Activated naive CD8-positive, alpha-beta T cell treated with anti-CD3 and anti-CD28 coated beads, Interleukin-2, amount 10 ng/mL, durations not matched to agents 7 days and 5 days (primary cell): ENCODE measurements at places on chromosomes 12 and 14. TPM values are rescaled to one million over a fixed set of nuclear protein-coding genes. Genes with fewer than 3 reads are reported as not detected.

PLCZ1 gene
- not detected for total RNA-seq

SDR9C7 gene
- total RNA-seq: not detected

LRFN5 gene
- total RNA-seq: not detected

PRR4 gene
- total RNA-seq: 1.6 TPM

AKAP3 gene
- total RNA-seq: 3.8 TPM

CLEC14A gene
- total RNA-seq: not detected
